Liver (tissue), 10 donors: ENCODE measurements at places on chromosomes 2 and 18. TPM values are rescaled to one million over a fixed set of nuclear protein-coding genes. Genes with fewer than 3 reads are reported as not detected.

The HOXD12 gene
- not detected for polyA plus RNA-seq

The PJVK gene
- 2.1 TPM for polyA plus RNA-seq

The SERPINB7 gene
- not detected for polyA plus RNA-seq

GRCh38 chr18:79950515-79951341 lies 725 bp downstream of the SLC66A2 start:
- DNase-seq: no peak

DNA sequence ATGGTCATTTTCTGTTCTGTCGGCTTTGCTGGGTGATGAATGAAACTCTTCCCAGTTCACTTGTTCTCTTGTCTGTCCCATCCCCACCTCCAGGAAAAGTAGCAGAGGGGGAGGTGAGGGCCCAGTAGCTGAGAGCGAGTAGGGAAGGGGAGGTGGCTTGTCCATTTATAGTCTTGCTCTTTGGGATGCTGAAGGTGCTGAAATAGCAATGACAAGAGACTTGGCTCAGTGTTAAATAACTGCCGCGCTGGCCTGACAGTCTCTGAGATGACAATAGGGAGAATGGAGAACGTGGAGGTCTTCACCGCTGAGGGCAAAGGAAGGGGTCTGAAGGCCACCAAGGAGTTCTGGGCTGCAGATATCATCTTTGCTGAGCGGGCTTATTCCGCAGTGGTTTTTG lies at the start of gene SMYD1:
SMYD1 (plus strand) TSS at position 228 of the 400 bp plus-strand sequence; CDS start at position 268, 40 bp downstream.
- DNase-seq: no peak

The ACKR3 gene
- 3.5 TPM for polyA plus RNA-seq

DNA sequence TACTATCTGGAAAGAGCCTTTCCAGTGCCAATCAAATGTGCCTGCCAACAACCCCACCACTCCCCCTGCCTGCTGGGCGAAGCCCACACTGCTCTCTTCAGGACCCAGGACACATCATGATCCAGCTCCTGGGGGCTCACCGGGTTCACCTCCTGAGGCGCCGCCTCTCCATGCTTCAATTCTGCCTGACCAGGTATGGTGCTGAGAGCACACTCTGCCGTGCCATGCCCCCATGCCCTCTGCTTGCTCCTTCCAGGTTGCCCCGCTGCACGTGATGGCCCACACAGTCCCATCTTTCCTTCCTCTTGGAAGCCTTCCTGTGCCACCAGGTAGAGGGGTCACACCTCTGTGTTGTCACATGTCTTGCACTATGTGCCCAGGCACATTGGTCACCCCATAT lies 47.5 kb downstream of the ASB18 start:
- no peak for DNase-seq
